Large intestine (tissue), 12 donors: ENCODE measurements at places on chromosomes 12 and 14. TPM values are rescaled to one million over a fixed set of nuclear protein-coding genes. Genes with fewer than 3 reads are reported as not detected.

GRCh38 chr12:95763809-95764253 lies 26.7 kb downstream of the NTN4 start:
- peak; percentile 31 for DNase-seq

GRCh38 chr12:1592444-1593173 lies 1.8 kb downstream of the FBXL14 start:
- DNase-seq = peak; percentile 50

DNA sequence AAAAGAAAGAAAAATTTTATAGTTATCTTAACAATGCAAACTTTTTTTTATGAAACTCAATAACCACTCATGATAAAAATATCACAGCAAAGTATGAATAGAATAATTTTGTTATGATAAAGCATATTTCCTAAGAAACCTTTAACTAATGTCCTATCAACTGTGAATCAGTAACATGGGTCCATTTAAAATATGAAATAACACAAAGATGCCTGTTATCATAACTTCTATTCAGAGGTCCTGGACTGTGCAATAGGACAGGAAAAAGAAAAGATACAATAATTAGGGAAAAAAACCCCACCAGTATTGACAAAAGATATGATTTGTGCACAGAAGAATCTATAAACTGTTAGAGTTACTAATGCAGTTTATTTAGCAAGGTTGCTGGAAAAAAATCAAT lies 245.4 kb downstream of the FOXN3 start:
- no peak for DNase-seq

GRCh38 chr12:131774576-131775391 lies 53.4 kb upstream of the MMP17 start:
- no peak for DNase-seq

DNA sequence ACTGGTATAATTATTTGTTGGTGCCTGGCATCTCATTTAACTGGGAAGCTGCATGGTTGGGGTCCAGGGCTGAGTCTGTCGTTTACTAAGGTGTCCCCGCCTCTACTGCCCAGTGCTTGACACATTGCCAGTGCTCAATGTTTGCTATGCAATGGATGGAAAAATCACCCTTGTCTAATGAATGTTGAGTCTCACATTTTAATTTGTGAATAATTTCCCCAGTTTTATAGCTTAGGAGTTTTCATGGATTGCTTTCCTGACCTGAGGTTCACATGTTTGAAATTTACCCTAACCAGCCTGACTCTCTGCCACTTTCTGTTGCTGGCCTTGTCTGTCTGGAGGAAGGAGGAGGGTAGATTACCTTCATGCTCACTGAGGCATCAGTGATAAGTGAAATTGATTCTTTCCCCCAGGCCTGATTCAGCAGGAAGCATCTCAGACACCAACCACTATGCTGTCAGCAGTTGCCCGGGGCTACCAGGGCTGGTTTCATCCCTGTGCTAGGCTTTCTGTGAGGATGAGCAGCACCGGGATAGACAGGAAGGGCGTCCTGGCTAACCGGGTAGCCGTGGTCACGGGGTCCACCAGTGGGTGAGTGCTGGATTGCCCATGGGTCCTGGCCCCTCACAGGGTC lies 2.4 kb downstream of the DHRS2 start:
- no peak for DNase-seq

- no peak for DNase-seq
Observed at GRCh38 chr14:99507860-99508640, 26.8 kb downstream of the CCNK start.

DNA sequence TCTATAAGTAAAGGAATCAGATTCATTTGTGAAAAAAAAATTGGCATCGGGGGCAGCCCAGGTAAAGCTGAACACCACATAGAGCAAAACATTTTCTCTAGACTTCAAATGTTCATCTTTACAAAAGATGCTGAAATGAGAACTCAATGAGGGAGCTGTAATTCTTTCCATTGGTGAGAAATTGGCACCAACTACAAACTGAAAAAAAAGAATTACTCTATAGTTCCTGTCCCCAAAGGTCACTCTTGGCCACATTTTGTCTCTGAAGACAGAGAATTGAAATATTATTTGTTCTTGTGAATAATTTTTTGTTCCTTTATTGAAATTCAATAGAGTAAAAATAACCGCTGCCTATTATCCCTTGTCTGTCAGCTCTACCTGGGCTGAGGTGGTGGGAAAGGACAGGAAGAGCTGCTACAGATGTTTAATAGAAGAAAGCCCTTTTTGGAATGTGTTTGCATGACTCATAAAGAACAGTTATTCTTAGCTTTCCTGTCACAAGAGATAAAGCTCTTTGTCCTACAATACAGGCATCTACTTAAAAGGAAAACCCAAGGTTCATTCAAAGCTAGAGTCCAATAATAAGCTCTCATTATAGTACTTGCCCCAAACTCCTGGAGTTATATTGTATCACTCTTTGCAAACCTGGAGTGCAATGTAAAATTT lies 380.1 kb upstream of the KITLG start:
- peak; percentile 18 for DNase-seq

The GPR162 gene
- polyA plus RNA-seq = 7.9 TPM

The STYK1 gene
- 0.94 TPM for polyA plus RNA-seq

The PLEKHH1 gene
- polyA plus RNA-seq = 110 TPM
